Mucosa of gallbladder (tissue), 1 donor: ENCODE measurements at places on chromosomes 2 and 18. TPM values are rescaled to one million over a fixed set of nuclear protein-coding genes. Genes with fewer than 3 reads are reported as not detected.

Gene SLC11A1
- total RNA-seq: 15.1 TPM

Gene PARD3B
- 28.0 TPM for total RNA-seq

Gene GKN2
- total RNA-seq: not detected

Gene CCDC68
- total RNA-seq: 9.8 TPM

Gene C2orf80
- not detected for total RNA-seq

Gene WDR7
- total RNA-seq: 20.4 TPM

Gene POTEJ
- not detected for total RNA-seq

Gene TTN
- 92.5 TPM for total RNA-seq

Gene TTC31
- total RNA-seq: 41.0 TPM

Gene SCYGR2
- total RNA-seq: not detected

Gene NT5DC4
- total RNA-seq: 0.12 TPM

Gene GREB1
- 12.5 TPM for total RNA-seq

Gene TBR1
- total RNA-seq: not detected

Gene LYPD6B
- total RNA-seq: 98.5 TPM

Gene CROCC2
- 0.09 TPM for total RNA-seq

Gene HAUS1
- 14.4 TPM for total RNA-seq

Gene CACNB4
- 1.8 TPM for total RNA-seq

Gene MC2R
- not detected for total RNA-seq

Gene FSIP2
- total RNA-seq: 1.6 TPM

Gene ANKRD30B
- not detected for total RNA-seq

Gene CXCR2
- total RNA-seq: 0.69 TPM

Gene PNPT1
- total RNA-seq: 15.9 TPM

Gene IKZF2
- total RNA-seq: 12.7 TPM

Gene ANKRD30BL
- not detected for total RNA-seq

Gene SDC1
- 1,059 TPM for total RNA-seq

Gene ALK
- total RNA-seq: 0.20 TPM

Gene ZNF513
- total RNA-seq: 25.6 TPM

Gene CHRNG
- not detected for total RNA-seq

Gene UGT1A1
- 2.6 TPM for total RNA-seq

Gene KCNS3
- total RNA-seq: 6.5 TPM

Gene PXDN
- total RNA-seq: 31.1 TPM

Gene PNO1
- total RNA-seq: 8.0 TPM

Gene SLC40A1
- 271 TPM for total RNA-seq

Gene HAAO
- total RNA-seq: 20.9 TPM

Gene STRN
- 23.8 TPM for total RNA-seq

Gene CXCR4
- total RNA-seq: 61.1 TPM

Gene PLEKHH2
- total RNA-seq: 20.5 TPM

Gene DLX2
- total RNA-seq: 0.14 TPM

Gene PROM2
- total RNA-seq: 202 TPM

Gene RTTN
- 8.7 TPM for total RNA-seq

Gene CLIP4
- total RNA-seq: 37.2 TPM

Gene CKAP2L
- total RNA-seq: 1.5 TPM
